Left renal cortex interstitium (tissue), 4 donors: ENCODE measurements at places on chromosomes 5 and 9. TPM values are rescaled to one million over a fixed set of nuclear protein-coding genes. Genes with fewer than 3 reads are reported as not detected.

- DNase-seq: no peak
These were observed 95.3 kb upstream of the SLC12A2 start for GRCh38 chr5:127988146-127988760.

DNA sequence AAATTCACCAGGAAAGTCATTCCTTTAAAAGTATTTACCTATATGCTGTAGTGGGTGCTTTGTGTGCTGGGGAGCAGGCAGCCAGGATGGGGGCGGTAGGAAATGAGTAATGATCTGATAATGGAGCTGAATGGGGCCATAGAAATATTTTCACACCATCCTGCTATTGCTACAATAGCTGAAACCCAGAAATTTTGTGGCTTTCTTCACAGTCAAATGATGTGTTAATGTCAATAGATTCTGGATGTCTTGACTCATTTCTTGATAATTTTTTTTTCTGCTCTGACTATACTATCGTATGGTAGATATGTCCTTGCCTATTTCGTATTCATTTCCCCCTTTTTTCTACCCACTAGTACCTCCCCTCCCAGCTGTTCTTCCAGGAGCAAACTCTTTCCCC, 59.5 kb downstream of the RORB start:
- DNase-seq: no peak

- no peak for DNase-seq
These were observed 43.2 kb upstream of the PRSS3 start for GRCh38 chr9:33752130-33752637.

- DNase-seq: no peak
These were observed 286.1 kb downstream of the IRX2 start for GRCh38 chr5:2465383-2465782.

- DNase-seq: no peak
These were observed 91.1 kb downstream of the TARS1 start for GRCh38 chr5:33531824-33532223.

DNA sequence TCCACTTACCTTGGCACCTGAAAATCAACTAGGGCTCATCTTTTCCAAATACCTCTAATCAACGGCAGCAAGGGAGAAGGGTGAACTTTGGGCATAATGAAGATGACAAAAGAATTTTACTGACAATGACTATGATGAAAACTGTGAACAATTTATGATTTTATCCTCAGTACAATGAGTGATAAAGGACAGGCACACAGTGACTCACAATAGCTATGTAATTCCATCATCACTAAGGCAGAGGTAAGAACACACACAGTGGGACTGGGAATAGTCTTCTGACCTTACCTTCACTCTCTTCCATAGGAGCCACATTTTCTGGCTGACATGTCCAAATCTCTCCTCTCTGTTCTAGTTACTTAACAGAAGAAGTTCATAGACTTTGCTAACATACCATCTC, 26.1 kb upstream of the KCNV2 start:
- DNase-seq: no peak

Gene PTGDS
- polyA plus RNA-seq: 34.0 TPM

GRCh38 chr9:38401994-38402393, 9.5 kb downstream of the ALDH1B1 start:
- DNase-seq: no peak

Gene FRMD3
- polyA plus RNA-seq: 19.3 TPM

Gene RIGI
- polyA plus RNA-seq: 12.8 TPM

DNA sequence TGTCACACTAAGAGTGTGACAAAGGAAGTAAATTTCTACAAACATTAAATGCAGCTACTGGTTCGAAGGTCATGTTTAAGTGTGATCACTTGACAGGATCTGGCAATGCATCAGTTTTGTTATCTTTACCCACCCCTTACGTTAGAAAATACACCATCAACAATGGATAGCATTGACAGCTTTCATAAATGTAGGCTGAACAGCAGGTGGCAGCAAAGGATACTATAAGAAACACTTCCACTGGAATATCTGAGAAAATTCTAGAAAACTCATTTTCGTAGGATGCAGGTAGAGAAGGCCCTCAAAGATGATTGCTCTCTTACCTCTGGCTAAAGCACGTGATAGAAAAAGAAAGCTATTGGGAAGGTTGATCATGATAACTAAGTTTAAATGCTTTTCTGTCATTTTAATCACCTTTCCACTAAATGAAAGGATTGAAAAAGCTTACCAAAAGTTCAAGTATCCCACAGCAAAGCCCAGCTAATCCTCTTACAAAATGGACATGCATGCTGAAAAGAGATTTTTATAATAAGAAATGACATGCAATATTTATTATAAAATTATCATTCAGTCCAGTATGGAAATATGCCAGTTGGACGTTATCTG, 292.5 kb downstream of the PARP8 start:
- no peak for DNase-seq

Gene ERGIC1
- 125 TPM for polyA plus RNA-seq

- DNase-seq: no peak
These were observed 23.7 kb upstream of the TAS2R1 start for GRCh38 chr5:9653811-9654210.

Gene LECT2
- 1.9 TPM for polyA plus RNA-seq

GRCh38 chr9:84583866-84584265, 85.7 kb upstream of the NTRK2 start:
- DNase-seq: no peak

Gene ANGPTL2
- polyA plus RNA-seq: 6.8 TPM

- no peak for DNase-seq
These were observed 28.8 kb upstream of the RASGRF2 start for GRCh38 chr5:80931411-80931810.

Gene FNBP1
- 49.8 TPM for polyA plus RNA-seq

Gene INSL4
- polyA plus RNA-seq: not detected

Gene DDX4
- 0.06 TPM for polyA plus RNA-seq

Gene GFRA3
- 3.0 TPM for polyA plus RNA-seq

DNA sequence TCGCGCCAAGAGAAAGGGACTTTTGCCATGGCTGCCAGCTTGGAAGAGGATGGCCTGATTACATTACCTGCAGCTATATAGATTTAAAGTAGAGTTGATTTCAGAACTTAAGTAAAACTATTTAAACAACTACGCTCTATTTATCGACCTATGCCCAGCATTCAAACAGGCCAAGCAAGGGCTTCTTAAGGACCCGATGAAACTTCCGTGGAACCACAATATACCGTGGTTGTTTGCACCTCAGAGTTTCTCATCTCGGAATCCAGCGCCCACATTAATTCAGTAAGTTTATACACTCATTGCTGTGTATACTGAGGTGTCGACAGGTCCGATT, 505 bp upstream of the CDC14B start:
- no peak for DNase-seq

Gene SPINK4
- polyA plus RNA-seq: not detected

DNA sequence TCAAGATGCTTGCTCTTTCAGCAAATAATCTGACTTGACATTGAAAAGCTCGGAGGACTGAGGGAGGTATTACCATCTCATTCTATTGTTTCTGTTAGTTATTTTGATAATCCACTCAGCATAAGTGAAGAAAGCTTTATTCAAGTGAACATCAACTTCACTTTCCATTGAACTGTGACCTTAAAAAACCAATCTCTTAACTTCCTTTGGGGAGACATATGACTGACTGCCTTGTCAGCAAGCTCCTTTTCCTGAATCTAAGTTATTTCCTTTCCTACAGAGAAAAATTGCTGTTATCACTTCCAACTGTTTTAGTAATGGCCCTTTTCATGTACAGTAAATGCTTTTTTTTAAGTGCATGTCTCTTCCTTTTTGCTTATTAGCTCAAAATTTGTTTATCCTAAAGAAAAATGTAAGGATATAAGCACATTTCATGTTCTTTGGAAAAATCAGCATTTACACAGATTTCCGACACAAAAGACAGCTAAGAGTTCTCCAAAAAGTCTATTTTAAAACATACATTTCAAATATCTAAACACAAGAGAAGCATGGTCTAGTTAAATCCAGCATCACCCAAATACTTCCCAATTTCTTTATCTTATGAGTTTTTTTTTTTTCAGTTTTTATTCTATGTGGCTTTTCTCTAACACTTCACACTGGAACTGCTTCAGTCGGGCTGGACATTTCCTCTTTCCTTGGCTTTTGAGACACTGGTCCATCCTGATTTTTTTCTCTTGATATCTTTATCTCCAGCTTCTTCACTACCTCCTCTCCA, 117.9 kb upstream of the DAB2 start:
- no peak for DNase-seq

- DNase-seq: no peak
These were observed 7.8 kb downstream of the RXRA start for GRCh38 chr9:134333874-134334581.

DNA sequence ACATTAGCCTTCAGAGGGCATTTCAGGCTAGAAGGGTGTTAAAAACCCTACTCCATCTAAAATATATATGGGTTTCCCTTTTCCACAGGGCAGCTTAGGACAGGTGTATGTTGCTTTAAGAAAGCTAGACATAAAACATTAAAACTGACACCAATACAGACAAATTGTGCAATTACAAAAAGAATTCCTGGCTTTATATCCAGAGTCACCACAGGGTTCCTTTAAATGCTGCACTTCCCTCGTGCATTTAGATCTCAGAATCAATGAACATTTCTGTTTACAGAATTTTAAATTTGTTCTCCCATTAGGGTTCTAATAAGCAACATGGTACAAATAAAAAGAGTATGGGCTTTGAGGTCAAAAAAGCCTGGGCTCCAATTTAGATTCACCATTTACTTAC, 170.2 kb downstream of the MAPKAP1 start:
- DNase-seq: no peak

- DNase-seq: peak; percentile 48
These were observed 19.5 kb upstream of the ANXA1 start for GRCh38 chr9:73132034-73132776.

- DNase-seq: no peak
These were observed 549.1 kb upstream of the CCNG1 start for GRCh38 chr5:162888268-162888667.

- DNase-seq: no peak
These were observed 21.7 kb upstream of the ADAM19 start for GRCh38 chr5:157597277-157597676.

GRCh38 chr9:118575341-118576070, 793.7 kb downstream of the BRINP1 start:
- no peak for DNase-seq

- DNase-seq: no peak
These were observed 722 bp downstream of the SLC22A4 start for GRCh38 chr5:132294728-132295504.

GRCh38 chr5:109833946-109834345, 144.2 kb downstream of the MAN2A1 start:
- no peak for DNase-seq

GRCh38 chr5:53167836-53168235, 58.3 kb upstream of the MOCS2 start:
- no peak for DNase-seq

Gene PLAC8L1
- 0.38 TPM for polyA plus RNA-seq

GRCh38 chr9:93173365-93174051, 10.4 kb upstream of the WNK2 start:
- no peak for DNase-seq

DNA sequence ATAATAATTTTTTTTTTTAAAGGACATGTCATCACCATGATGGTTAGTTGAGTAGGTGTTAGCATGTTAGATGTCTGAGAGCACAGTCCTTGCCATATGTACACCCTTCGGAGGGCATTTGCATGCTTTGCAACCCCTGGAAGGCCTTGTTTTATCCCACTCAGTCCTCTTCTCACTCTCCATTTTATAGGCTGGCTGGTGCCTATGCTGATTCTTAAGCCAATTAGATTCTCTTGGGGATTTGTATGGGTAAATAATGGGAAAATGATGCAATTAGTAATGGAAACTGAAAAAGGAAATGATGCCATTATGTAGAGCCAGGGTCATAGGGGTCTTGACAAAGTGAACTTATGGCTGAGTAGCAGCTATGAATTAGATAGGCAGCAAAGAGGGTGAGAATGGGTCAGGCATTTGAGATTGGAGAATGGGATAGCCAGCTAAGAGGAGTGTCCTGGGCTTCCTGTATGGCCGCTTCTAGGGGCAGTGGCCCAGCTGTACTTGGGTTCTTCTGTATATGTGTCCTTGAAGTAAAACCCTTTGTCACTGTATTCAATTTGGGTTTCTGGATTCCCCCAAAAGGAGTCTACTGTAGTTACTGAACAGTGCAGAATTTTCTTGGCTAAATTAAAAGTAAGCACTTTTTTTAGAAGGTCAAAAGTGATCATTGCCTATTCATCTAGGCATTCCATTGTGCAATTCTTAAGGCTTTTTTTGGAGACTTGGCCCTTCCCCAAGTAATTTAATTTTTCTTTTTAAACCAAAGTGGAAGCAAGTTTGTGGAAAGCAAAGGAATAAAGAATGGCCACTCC, 31.6 kb downstream of the LRRTM2 start:
- DNase-seq: no peak

- no peak for DNase-seq
These were observed 78.6 kb downstream of the CFAP77 start for GRCh38 chr9:132488626-132489025.

DNA sequence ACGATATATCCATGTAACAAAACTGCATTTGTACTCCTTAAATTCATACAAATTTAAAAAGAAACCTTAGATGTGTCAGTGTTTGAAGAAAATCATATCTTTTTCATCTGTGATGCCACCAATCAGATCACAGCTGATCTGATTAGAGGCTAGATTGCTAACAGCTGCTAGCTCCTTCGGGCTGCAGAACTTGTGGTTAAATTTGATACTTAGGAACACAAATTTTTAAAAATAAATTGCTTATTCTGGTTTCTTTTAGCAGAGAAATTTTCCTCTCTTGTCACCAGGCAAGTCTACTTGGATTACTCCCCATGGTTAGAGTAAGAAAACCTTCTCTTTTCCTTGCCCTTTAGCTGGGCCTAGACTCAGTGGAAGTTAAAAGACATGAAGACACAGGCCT, 94.6 kb upstream of the RANBP6 start:
- no peak for DNase-seq

DNA sequence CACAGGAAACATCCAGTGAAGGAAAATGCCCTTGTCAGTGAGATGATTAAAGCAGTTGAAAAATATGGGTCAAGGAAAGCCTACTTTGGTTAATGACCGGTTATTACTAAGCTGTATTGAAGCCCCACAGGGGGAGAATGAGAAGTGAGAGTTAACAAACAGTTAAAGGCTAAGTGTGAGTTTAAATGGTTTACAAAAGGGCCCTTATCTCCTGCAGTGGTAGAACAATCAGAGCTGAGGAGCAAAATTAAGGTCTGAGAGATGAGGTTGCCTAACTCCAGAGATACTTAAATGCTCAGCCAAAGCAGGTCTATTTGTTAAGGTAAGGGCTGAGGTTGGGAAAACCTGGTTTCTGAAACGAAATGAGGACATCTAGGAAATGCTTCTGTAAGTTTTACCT, 75.1 kb upstream of the FER start:
- DNase-seq: no peak

Gene OR1J2
- not detected for polyA plus RNA-seq

Gene CDHR2
- polyA plus RNA-seq: 22.6 TPM

GRCh38 chr5:79845448-79846197, 145.4 kb downstream of the MTX3 start:
- no peak for DNase-seq

- no peak for DNase-seq
These were observed 68.3 kb upstream of the ARL15 start for GRCh38 chr5:54378707-54379106.

GRCh38 chr9:116572095-116572748, 114.9 kb upstream of the TRIM32 start:
- peak; percentile 58 for DNase-seq

GRCh38 chr5:1899201-1899600, 16.5 kb upstream of the IRX4 start:
- no peak for DNase-seq

GRCh38 chr5:172776235-172776594, 5.2 kb upstream of the DUSP1 start:
- no peak for DNase-seq

GRCh38 chr9:82031538-82032280, 43.1 kb downstream of the SPATA31D1 start:
- DNase-seq: no peak
